CD8-positive, alpha-beta memory T cell (primary cell): ENCODE measurements at places on chromosomes 7 and 10. TPM values are rescaled to one million over a fixed set of nuclear protein-coding genes. Genes with fewer than 3 reads are reported as not detected.

DNA sequence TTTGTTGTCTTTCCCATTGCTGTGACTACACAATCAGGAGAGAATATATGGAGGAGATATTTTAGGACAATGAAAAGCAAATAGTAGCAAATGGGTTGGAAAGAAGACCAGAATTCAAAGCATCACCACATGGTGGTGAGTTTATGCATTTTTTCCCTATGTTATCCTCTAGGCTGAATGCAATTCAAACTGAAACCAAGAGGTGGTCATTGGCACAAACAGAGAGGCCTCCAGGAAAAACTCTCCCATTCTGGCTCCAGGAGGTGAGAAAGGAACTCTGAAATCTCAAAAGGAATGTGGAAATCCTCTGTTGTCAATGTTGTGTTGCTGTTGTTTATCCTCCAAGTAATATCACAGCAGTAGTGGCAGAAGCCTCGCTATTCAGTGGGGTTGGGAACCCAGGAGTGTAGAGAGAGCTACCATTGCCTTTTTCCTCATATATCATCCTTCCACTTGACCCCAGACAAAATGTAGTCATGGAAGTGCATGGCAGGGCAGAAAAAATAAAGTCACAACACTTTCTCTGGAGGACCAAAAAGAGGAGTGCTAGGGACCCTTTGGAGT, 819.1 kb downstream of the GRID1 start:
- H3K4me1 ChIP-seq = no peaks in the 10 kb centered on the region
- H3K36me3 ChIP-seq = no peaks in the 10 kb centered on the region
- no peak overlapping the region for H3K4me3 ChIP-seq
- H3K27me3 ChIP-seq = no peaks in the 10 kb centered on the region
- DNase-seq = no peak

DNA sequence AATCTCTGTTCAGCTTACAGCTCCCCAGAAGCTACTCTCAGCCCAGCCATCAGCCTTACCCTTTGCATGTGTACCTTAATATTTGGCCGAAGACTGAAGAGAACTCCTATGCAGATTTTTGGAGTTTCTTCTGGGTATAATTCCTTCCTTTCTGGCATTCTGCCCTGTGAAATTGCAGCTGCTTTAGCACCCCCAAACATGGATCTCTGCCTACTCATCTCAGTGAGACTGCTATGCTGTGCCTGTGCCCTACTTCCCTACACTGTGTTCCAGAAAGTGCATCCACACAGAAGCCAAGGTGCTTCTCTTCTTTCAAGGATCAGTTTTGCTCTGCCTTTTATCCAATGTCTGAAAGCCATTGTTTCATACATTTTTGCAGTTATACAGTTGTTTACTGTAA, 81.6 kb downstream of the NPY start:
- H3K4me1 ChIP-seq = no peaks in the 10 kb centered on the region
- no peak overlapping the region for H3K27ac ChIP-seq
- H3K4me3 ChIP-seq = no peak overlapping the region
- no peak for DNase-seq
- H3K27me3 ChIP-seq = no peaks in the 10 kb centered on the region
- H3K36me3 ChIP-seq = no peaks in the 10 kb centered on the region

DNA sequence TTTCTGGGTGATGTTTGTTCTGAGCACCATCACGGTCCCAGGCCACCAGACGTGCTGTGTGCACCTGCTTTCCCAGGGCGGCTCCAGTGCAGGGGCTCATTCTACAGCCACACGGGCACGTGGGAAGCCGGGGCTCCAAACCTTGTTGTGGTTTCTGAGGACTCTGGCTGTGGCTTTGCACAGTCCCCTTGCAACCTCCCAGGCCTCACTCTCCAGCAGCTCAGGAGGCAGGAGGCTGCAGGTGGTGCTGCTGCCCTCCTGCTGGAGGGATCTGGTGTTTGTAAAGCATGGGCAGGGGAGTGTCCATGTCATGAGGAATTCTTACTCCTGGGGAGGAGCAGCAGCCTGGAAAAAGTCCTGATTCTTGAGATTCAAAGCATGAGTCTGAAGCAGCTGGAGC, 54.3 kb downstream of the INSYN2A start:
- H3K27me3 ChIP-seq = no peaks in the 10 kb centered on the region
- DNase-seq = no peak
- H3K27ac ChIP-seq = no peak overlapping the region
- no peaks in the 10 kb centered on the region for H3K36me3 ChIP-seq
- no peaks in the 10 kb centered on the region for H3K4me1 ChIP-seq
- no peak overlapping the region for H3K4me3 ChIP-seq

DNA sequence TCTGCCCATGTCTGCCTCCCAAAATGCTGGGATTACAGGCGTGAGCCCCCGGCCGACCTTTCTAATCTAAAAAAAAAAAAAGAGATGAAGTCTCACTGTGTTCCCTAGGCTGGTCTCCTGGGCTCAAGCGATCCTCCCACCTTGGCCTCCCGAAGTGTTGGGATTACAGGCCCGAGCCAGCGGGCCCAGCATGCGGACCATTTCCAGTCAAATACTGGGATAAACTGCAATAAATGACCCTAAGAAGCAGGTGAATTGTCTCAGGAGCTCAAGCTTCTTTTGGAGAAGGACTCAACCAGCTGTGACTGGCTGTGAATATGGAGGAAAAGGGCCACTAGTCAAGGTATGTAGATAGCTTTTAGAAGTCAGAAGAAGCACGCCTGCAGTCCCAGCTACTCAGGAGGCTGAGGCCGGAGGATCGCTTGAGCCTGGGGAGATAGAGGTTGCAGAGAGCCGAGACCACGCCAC, 550 bp upstream of the CREM start:
- H3K4me1 ChIP-seq = peaks cover 32% of the 10 kb centered on the region
- H3K27ac ChIP-seq = peak overlapping the region; percentile 100
- no peaks in the 10 kb centered on the region for H3K27me3 ChIP-seq
- H3K36me3 ChIP-seq = no peaks in the 10 kb centered on the region
- no peak for DNase-seq

DNA sequence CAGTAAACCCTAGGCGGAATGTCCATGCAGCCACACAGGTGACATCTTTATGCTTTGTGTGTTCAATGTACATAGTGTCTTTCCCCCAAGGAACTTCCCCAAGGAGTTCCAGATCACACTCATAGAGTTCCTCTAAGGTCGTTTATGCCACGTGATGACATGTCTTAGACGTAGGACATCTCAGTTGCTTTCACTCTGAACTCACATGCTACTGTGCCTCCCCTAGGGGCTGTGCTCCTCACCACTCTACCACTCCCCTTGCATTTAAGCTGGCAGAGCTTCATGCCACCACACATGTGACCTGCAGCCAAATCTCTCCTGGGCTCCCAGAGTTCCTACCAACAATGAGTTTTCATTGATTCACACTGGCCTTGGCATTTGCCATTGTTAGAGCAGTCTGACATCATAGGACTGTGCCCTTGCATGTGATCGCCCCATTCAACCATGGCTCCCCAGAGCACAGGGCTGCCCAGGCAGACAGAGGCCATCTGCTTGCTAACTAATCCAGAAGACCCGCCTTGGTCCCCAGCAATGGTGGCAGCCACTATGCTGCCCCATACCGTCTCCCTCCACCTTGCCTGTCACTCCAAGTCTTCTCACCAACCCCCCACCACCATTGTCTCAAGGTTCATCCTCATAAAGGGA, 95.3 kb upstream of the MACROH2A2 start:
- no peaks in the 10 kb centered on the region for H3K27me3 ChIP-seq
- H3K27ac ChIP-seq = no peak overlapping the region
- H3K4me3 ChIP-seq = no peak overlapping the region
- DNase-seq = no peak
- H3K4me1 ChIP-seq = no peaks in the 10 kb centered on the region

- H3K4me3 ChIP-seq = peak within 1 kb of the TSS; percentile 91
- no peaks in the 10 kb centered on the region for H3K27me3 ChIP-seq
- peak within 1 kb of the TSS; percentile 88 for H3K27ac ChIP-seq
- peaks cover 20% of the 10 kb centered on the region for H3K4me1 ChIP-seq
- peak; percentile 73 for DNase-seq
- H3K36me3 ChIP-seq = no peaks in the 10 kb centered on the region
Measured at GRCh38 chr10:22714479-22715289, at the start of gene PIP4K2A. TSS of gene PIP4K2A (minus strand) at chr10:22714578. CDS start at chr10:22714326, 252 bp downstream.

DNA sequence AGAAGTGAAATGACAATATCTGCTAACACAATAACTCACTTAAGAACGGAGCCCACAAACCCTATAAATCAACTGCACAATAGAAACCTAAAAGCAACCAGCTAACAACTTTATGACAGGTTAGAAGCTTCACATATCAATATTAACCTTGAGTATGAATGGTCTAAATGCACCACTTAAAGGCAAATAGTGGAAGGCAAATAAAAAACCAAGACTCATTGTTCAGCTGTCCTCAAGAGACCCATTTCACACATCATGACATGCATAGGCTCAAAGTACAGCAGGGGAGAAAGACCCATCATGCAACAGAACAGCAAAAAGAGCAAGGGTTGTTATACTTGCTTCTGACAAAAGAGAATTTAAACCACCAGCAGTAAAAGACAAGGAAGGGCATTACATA, 46.8 kb downstream of the CDC14C start:
- no peaks in the 10 kb centered on the region for H3K36me3 ChIP-seq
- DNase-seq = no peak
- no peak overlapping the region for H3K4me3 ChIP-seq
- H3K4me1 ChIP-seq = no peaks in the 10 kb centered on the region
- no peak overlapping the region for H3K27ac ChIP-seq

GRCh38 chr7:137475966-137476365, 132.4 kb upstream of the PTN start:
- no peak for DNase-seq
- H3K4me3 ChIP-seq = no peak overlapping the region
- H3K27me3 ChIP-seq = no peaks in the 10 kb centered on the region
- no peak overlapping the region for H3K27ac ChIP-seq

GRCh38 chr7:28269700-28270361, 89.2 kb upstream of the JAZF1 start:
- no peak for DNase-seq
- no peak overlapping the region for H3K4me3 ChIP-seq
- no peak overlapping the region for H3K27ac ChIP-seq
- no peaks in the 10 kb centered on the region for H3K4me1 ChIP-seq
- no peaks in the 10 kb centered on the region for H3K27me3 ChIP-seq

- H3K4me3 ChIP-seq = no peak overlapping the region
- H3K27me3 ChIP-seq = no peaks in the 10 kb centered on the region
- no peaks in the 10 kb centered on the region for H3K36me3 ChIP-seq
- H3K4me1 ChIP-seq = no peaks in the 10 kb centered on the region
- no peak overlapping the region for H3K27ac ChIP-seq
- no peak for DNase-seq
Measured at GRCh38 chr7:150823484-150824126, 23.0 kb downstream of the TMEM176A start.

GRCh38 chr10:100621360-100622205, 85.8 kb downstream of the HIF1AN start:
- H3K27me3 ChIP-seq = peaks cover 15% of the 10 kb centered on the region
- no peak overlapping the region for H3K4me3 ChIP-seq
- H3K4me1 ChIP-seq = no peaks in the 10 kb centered on the region
- no peak overlapping the region for H3K27ac ChIP-seq
- peak; percentile 31 for DNase-seq
- H3K36me3 ChIP-seq = no peaks in the 10 kb centered on the region

- H3K4me3 ChIP-seq = no peak overlapping the region
- no peaks in the 10 kb centered on the region for H3K36me3 ChIP-seq
- no peak overlapping the region for H3K27ac ChIP-seq
- no peaks in the 10 kb centered on the region for H3K27me3 ChIP-seq
- no peaks in the 10 kb centered on the region for H3K4me1 ChIP-seq
- no peak for DNase-seq
Measured at GRCh38 chr7:117184367-117184766, 138.5 kb downstream of the WNT2 start.

GRCh38 chr10:17523917-17524316, 69.5 kb upstream of the ST8SIA6 start:
- no peak overlapping the region for H3K27ac ChIP-seq
- H3K4me3 ChIP-seq = no peak overlapping the region
- H3K36me3 ChIP-seq = no peaks in the 10 kb centered on the region
- no peak for DNase-seq

DNA sequence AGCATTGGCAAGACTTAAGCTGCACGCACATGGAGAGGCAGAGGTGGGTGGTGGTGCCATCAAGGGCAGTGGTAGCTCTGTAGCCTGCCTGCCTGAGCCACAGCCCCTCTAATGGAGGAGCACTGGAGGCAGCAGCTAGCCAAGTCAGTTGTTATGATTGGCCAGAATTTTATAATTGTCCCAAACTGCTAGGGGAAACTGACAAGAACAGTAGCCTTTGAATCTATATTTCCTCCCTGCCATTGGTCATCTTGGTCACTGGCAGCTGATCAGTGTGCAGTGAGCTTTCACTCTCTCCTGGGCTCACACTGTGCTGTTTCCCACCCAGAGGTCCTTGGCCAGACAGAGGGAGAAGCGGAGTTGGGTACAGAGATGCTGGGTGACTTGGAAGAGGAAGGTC, 9.6 kb upstream of the ZNF783 start:
- no peaks in the 10 kb centered on the region for H3K4me1 ChIP-seq
- H3K4me3 ChIP-seq = no peak overlapping the region
- DNase-seq = no peak
- peaks cover 41% of the 10 kb centered on the region for H3K36me3 ChIP-seq
- no peaks in the 10 kb centered on the region for H3K27me3 ChIP-seq
- H3K27ac ChIP-seq = no peak overlapping the region

DNA sequence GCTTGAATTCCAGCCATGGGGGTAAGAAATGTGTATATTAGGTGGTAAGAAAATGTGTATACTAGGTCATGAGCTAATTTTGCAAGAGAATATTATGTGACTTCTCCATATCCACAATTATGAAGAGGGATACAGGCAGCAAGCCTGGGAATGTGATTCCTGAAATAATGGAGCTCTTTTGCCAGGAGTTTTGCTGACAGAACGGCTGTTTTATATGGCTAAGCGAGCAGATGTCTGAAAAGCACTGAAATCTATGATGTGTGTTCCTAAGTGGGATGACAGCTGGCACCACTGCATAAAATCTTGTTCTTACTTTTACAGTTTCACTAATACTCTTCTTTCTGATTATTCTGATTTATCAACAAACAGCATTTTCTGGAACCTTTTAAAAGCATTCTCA, 386.0 kb upstream of the HPS1 start:
- H3K27ac ChIP-seq = no peak overlapping the region
- H3K4me1 ChIP-seq = no peaks in the 10 kb centered on the region
- H3K36me3 ChIP-seq = no peaks in the 10 kb centered on the region
- no peak overlapping the region for H3K4me3 ChIP-seq
- DNase-seq = no peak

GRCh38 chr7:11775401-11775800, 56.6 kb downstream of the THSD7A start:
- no peak for DNase-seq
- no peaks in the 10 kb centered on the region for H3K27me3 ChIP-seq
- H3K27ac ChIP-seq = no peak overlapping the region
- no peak overlapping the region for H3K4me3 ChIP-seq
- H3K36me3 ChIP-seq = no peaks in the 10 kb centered on the region
- no peaks in the 10 kb centered on the region for H3K4me1 ChIP-seq

DNA sequence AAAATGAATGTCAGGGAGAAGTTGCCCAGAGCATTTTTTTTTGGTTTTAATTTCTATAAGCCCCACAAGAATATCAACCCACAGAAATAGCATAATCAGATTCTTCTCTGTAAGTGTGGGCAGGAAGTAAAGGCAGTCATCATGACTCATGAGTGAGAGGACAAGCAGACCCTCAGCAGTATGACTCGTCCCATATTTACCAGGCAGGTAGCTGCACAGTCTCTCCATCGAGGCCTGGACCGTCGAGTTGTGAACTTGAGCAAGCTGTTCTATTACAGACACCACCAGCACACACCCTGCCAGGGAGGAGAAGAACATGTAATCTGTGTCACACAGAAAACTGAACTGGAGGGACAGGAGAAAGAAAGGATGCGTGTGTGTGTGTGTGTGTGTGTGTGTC, 37.8 kb downstream of the AOAH start:
- peaks cover 27% of the 10 kb centered on the region for H3K4me1 ChIP-seq
- H3K27me3 ChIP-seq = no peaks in the 10 kb centered on the region
- H3K27ac ChIP-seq = no peak overlapping the region
- DNase-seq = no peak
- no peaks in the 10 kb centered on the region for H3K36me3 ChIP-seq
- H3K4me3 ChIP-seq = no peak overlapping the region

SYT15 gene
- 0.69 TPM for total RNA-seq

CDHR1 gene
- 1.4 TPM for total RNA-seq
